ENCODE measurements at places on chromosomes 3 and 15.

- peak; percentile 52 for DNase-seq
Measured at GRCh38 chr3:126474498-126475412, 936 bp downstream of the ZXDC start.

- DNase-seq: peak; percentile 68
Measured at GRCh38 chr3:187746442-187747281, 1.4 kb upstream of the BCL6 start.

DNA sequence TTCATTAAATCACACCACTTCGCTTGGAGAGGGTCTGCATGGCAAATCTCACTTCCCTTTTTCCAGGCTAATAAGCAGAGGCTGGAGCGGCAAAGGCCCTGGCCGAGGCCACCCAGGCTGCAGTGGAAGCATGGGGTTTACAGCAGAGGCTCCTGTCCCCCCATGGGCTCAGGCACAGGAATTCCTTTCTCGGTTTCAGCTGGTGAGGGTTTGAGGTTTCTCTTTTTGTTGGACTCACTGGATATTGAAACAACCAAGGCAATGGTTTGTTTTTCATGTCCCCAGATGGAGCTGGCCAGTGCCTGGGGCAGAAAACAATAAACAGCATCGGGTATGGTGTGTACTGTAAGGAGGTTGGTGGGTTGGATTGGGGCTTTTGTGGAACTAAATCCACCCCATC is 175.6 kb upstream of the RASGRP1 start:
- no peak for DNase-seq

DNA sequence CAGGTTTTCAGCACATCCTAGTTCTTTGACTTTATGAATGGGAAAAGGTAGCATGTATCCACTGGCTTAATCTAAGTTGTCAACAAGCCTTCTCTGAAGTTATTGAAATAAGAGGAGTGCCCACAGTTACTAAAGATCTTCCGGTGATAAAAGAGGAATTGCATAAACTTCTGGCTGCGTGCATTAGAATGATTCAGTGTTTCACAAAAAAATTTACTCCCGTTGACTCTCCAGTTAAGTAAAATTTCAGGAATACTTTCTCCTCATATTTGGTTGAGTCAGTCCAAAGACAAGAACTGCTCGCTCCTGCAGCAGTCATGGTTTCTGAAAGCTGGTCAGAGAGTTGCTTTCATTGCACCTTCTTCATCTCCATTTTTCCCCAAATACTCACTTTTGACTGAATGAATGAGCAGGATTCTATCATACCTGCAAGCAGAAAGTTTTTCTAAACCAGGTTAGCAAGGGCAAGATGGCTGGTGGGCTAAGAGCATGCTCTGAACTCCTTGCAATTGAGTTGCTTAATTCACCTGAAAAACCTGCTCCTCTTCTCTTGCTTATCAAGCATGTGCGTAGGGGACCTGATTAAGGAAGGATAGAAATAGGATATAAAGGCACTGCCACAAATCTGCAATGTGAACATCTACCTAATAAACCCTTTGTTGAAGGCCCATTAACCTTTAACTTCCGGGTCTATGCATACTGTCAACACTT is 64.2 kb upstream of the TIMP4 start:
- DNase-seq: no peak

GRCh38 chr15:100686725-100687473 is 84.5 kb downstream of the ASB7 start:
- DNase-seq: no peak

DNA sequence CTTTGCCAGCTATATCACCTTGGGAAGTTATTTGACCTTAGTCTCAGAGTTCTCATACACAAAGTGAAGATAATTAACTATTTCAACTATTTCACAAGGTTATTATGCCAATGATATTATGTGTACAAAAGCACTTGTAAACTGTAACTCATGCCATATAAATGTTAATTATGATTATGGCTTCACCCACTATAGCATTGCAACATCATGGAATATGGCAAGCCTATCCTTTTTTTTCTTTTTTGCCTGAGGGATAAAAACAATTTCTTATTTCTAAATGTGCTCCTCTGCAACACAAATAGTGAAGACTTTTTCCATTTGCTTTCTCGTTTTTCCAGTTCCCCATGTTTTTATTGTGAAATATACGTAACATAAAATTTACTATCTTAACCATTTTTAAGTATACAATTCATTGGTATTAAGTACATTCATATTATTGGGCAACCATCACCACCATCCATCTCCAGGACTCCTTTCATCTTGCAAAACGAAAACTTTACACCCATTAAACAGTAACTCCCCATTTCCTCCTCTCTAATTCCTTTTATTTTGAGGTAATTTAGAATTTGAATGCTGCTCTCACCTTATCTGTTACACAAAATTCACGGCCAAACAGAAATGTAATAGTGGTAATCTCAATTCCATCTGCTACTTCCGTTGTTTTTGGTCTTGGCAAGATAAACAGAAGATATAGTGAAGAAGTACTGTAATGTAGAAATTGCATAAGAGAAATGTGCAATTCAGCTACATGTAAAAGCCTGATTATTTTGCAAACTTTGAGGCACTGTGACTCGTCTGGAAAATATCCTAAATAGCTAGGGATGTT is 46.3 kb downstream of the NANOGP8 start:
- no peak for DNase-seq
